ENCODE measurements at places on chromosomes 3 and 15.

DNA sequence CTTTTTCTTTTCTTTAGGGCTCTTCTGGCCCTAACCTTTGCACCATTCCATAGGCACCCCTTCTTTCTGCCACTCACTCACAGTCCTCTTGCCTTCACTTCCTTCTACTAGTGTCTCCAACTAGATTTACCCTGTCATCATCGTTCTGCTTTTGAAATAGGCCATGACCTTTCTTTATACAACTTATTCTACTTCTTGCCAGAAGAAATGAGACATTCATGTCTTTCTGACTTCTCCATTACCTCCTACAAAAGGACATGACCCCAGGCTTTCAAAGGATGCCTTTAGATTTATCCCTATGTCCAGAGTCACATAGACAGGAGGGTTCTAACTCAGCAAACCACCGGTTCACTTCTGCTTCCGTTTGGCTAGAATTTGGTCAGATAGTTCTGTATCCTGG lies 336.4 kb upstream of the LRRFIP2 start:
- H3K4me3 ChIP-seq = no peak overlapping the region
- no peaks in the 10 kb centered on the region for H3K4me1 ChIP-seq
- H3K36me3 ChIP-seq = no peaks in the 10 kb centered on the region
- no peak overlapping the region for H3K27ac ChIP-seq
- DNase-seq = no peak

GRCh38 chr3:7270731-7271130 lies 409.8 kb downstream of the GRM7 start:
- no peak overlapping the region for H3K4me3 ChIP-seq
- H3K27me3 ChIP-seq = no peaks in the 10 kb centered on the region
- DNase-seq = no peak

GRCh38 chr3:187257992-187258692 lies 33.4 kb downstream of the MASP1 start:
- peaks cover 17% of the 10 kb centered on the region for H3K27me3 ChIP-seq
- DNase-seq = no peak
- no peak overlapping the region for H3K4me3 ChIP-seq
- no peak overlapping the region for H3K27ac ChIP-seq

DNA sequence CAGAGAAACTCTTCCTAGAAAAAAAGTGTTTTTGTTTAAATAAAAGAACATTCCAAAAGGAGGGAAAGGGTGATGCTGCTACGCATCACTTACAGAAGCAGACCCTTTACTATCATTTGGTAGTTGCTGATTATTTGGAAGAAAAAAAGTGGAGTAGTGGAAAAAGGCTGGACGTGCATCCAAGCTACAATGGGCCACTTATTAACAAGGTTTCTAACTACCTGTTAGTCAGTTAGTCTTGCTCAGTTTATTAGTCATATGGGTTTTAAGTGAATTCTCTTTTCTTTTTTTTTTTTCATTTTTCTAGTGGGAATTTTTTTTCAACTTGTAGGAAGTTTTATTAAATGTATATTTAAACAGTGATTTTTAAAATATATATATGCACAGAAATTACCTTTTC lies 866.0 kb downstream of the MCTP2 start:
- no peaks in the 10 kb centered on the region for H3K27me3 ChIP-seq
- H3K36me3 ChIP-seq = no peaks in the 10 kb centered on the region
- no peak overlapping the region for H3K27ac ChIP-seq
- no peak for DNase-seq

GRCh38 chr15:70322051-70322668 lies 224.4 kb upstream of the TLE3 start:
- no peak for DNase-seq
- no peak overlapping the region for H3K4me3 ChIP-seq
- no peaks in the 10 kb centered on the region for H3K4me1 ChIP-seq
- H3K36me3 ChIP-seq = no peaks in the 10 kb centered on the region
- no peaks in the 10 kb centered on the region for H3K27me3 ChIP-seq

DNA sequence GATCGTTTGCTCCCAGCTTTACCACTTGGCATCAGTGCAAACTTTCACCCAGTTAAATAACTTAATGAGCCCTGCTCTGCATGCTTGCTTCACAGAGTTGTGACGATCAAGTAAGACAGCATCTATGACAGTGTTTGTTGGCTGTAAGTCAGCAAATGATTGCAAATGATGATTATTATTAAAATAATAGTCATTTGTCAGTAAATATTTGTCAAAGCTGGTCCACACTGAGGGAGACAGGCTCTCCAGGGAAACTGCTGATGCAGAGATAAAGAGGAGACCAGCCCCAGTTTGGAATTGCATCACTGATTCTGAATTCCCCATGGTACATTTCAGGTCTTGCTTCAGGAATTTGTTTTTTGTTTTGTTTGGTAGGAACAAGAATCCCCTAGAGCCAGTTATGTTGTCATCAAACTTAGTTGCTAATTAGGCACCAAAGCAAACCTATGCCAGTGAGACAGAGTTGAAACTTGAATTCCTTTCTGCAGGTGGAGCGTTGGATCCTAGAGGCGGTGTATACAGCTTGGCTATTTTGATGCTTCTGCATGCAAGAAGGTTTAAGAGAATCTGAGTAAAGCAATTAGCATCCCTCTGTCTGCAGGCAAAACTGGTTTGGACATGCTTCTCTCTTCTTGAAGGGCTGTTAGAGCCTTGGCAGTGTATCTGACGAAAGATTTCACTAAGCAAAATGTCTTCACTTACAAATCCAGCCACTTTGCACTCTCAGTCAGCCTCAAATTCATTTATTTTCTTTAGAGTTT lies 338.6 kb upstream of the TPRG1 start:
- no peak for DNase-seq
- no peak overlapping the region for H3K4me3 ChIP-seq
- H3K36me3 ChIP-seq = no peaks in the 10 kb centered on the region
- H3K27me3 ChIP-seq = no peaks in the 10 kb centered on the region

- no peaks in the 10 kb centered on the region for H3K36me3 ChIP-seq
- H3K4me1 ChIP-seq = no peaks in the 10 kb centered on the region
- no peaks in the 10 kb centered on the region for H3K27me3 ChIP-seq
- no peak for DNase-seq
- no peak overlapping the region for H3K27ac ChIP-seq
Observed at GRCh38 chr3:20769430-20769829, 583.4 kb upstream of the SGO1 start.

DNA sequence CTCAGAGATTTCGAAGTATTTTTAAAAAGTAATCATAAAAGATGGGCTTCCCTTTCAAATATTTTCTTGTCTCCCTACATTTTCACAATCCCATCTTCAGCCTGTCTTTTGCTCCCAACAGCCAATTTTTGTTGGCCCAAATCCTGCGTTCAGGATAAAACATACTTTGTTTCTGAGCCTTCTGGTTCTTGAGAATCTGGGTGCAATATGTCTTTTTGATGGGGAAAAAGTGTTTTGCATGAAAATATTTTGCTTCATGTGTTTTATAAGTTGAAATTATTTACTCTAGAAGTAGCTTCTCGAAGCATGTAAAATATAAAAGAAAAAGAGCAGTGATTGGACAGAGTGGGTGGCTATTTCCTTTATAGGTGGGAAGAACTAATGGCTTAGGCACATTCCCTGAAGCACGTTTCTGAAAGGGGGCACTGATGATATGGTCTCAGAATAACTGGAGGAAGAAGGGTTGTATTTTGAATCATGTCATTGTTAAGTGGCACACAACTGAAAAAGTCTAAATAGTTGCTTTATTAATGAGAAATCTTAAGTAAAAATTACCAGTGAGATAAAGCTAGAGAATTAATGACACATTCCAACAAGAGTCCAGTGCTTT lies 3.9 kb downstream of the UNC13C start:
- H3K27ac ChIP-seq = no peak overlapping the region
- no peaks in the 10 kb centered on the region for H3K4me1 ChIP-seq
- H3K27me3 ChIP-seq = no peaks in the 10 kb centered on the region
- no peak overlapping the region for H3K4me3 ChIP-seq

- peaks cover 5% of the 10 kb centered on the region for H3K4me1 ChIP-seq
- H3K27ac ChIP-seq = peak overlapping the region; percentile 21
- DNase-seq = no peak
Observed at GRCh38 chr3:196169836-196170240, 41.4 kb downstream of the ZDHHC19 start.

GRCh38 chr3:40173227-40173721 lies 136.2 kb upstream of the EIF1B start:
- H3K27me3 ChIP-seq = peaks cover 10% of the 10 kb centered on the region
- DNase-seq = no peak
- no peak overlapping the region for H3K27ac ChIP-seq

- DNase-seq = no peak
- no peak overlapping the region for H3K27ac ChIP-seq
- H3K27me3 ChIP-seq = no peaks in the 10 kb centered on the region
- H3K4me1 ChIP-seq = no peaks in the 10 kb centered on the region
- no peak overlapping the region for H3K4me3 ChIP-seq
- H3K36me3 ChIP-seq = no peaks in the 10 kb centered on the region
Observed at GRCh38 chr3:24837601-24838000, 343.0 kb upstream of the THRB start.

- no peak for DNase-seq
- no peaks in the 10 kb centered on the region for H3K36me3 ChIP-seq
- no peak overlapping the region for H3K4me3 ChIP-seq
Observed at GRCh38 chr3:34584971-34585370, 786.5 kb downstream of the PDCD6IP start.

- no peaks in the 10 kb centered on the region for H3K27me3 ChIP-seq
- H3K36me3 ChIP-seq = no peaks in the 10 kb centered on the region
- peak overlapping the region; percentile 39 for H3K27ac ChIP-seq
- peak overlapping the region; percentile 45 for H3K4me3 ChIP-seq
- H3K4me1 ChIP-seq = peaks cover 10% of the 10 kb centered on the region
Observed at GRCh38 chr3:72549761-72550581, 298.3 kb downstream of the SHQ1 start.

DNA sequence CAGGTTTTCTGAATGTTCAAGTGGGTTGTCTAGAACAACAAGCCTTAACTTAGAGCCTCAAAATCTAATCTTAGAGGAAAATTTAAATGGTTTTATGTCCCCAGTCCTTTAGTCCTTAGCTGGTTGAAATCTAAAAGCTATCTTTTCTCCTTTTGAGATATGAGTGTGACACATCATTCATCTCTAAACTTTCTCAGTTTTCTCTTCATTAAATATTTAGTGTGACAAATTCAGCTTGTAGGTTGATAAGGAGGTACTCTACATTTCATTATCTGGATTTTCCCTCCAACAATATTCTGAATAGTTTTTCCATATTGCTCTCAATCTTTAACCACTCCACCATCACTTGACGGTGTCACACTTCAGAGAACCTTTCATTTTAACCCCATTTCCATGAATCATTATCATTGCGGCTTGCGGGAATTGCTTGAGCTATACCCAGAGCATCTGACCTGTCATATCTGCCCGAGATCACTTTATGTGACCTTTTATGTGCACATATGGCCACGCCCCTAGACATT lies 16.1 kb upstream of the ATP8B4 start:
- no peaks in the 10 kb centered on the region for H3K36me3 ChIP-seq
- H3K27ac ChIP-seq = no peak overlapping the region
- no peak overlapping the region for H3K4me3 ChIP-seq
- no peak for DNase-seq
- no peaks in the 10 kb centered on the region for H3K4me1 ChIP-seq

GRCh38 chr3:48440590-48440958 lies 517 bp downstream of the TMA7 start:
- DNase-seq = no peak
- peak overlapping the region; percentile 87 for H3K4me3 ChIP-seq
- H3K4me1 ChIP-seq = peaks cover 52% of the 10 kb centered on the region
- H3K27me3 ChIP-seq = no peaks in the 10 kb centered on the region
- peaks cover 23% of the 10 kb centered on the region for H3K36me3 ChIP-seq
